AG09309 (cell line): ENCODE measurements at places on chromosomes 3 and 15.

- DNase-seq, result no peak
These were observed 643.1 kb upstream of the NAALADL2 start for GRCh38 chr3:174216019-174216418.

- DNase-seq, result no peak
These were observed 177.9 kb upstream of the TLE3 start for GRCh38 chr15:70275461-70276138.

- DNase-seq, result no peak
These were observed 534.2 kb downstream of the NSUN3 start for GRCh38 chr3:94596887-94597566.

DNA sequence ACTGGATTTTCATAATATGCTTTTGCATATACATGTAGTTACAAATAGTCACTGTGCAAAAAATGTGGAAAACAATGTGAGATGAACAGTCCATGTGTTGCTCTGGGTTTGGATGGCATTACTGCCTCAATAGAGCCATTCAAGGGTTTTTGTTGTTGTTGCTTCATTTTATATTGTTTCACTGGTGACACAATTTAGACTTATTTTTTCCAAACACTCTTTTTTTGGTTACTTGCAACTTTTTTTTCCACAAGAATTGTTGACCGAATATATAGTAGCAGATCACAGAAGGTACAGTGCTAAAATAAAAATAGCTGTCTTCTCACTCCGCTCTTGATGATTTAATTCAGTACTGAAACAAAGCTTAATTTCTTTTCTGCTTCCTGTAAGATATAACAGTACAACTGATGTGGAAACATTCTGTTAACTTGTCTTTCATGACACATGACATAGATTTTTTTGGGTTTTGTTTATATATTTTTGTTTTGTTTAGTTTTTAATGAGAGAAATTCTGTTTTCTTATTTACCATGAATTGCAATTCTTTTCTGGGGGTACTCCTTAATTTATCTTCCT is 618.6 kb downstream of the NAALADL2 start:
- no peak for DNase-seq

DNA sequence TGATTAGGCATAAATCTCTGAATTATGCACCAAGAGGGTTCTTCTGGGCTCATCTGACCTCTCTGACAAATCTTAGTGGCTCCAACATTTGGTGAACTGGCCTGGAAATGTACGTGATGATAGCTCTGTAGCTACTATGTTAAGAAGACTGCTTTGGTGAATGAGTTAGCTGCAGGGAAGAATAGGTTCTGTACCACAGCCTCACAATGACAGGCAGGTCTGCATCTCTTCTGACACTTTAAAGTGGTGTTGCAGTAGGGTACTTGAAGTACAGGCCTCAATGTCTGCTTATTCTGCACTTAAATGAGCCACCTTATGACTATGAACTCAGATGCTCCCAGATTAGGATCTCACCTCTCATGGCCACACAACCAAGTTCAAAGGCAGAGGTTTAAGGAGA is 7.0 kb downstream of the FGF7 start:
- no peak for DNase-seq

DNA sequence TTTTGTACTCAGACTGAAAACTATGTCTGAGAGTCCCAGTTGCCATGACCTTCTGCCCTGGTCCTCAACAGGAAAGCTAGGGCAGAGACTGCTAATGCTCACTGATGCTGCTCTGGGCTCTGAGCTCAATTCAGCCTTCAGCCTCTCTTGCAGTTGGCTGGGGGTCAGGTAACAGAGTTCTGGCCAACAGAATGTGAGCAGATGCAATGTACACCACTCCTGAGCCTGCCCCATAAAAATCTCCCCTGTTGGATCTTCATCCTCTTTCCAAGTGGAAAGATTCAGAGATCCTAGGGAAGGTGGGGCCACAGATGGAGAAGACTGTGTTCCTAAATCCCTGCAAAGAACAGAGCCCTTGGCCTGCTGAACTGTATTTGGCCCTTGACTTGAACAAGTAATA is 87.8 kb downstream of the PDZRN3 start:
- DNase-seq, result no peak

DNA sequence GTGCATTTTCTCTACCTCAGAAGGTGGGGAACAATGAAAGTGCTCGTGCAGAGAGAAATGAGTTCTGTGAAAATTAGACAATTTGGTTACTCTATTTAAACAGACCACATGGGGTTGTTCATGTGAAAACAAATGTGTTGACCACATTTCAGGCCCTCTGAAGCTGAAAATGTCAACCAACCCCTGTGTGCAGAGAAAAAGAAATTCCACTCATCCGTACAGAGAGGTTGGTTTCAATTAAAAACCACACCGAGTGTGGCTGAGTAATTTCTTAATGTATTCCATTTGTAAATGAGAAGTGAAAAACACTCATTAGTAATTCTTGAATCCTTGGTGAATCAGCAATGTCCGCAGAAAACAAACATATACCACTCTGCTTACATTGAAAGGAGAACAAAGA is 46.9 kb upstream of the SLC7A14 start:
- no peak for DNase-seq

- DNase-seq, result no peak
These were observed 76.3 kb downstream of the SLC9A9 start for GRCh38 chr3:143771939-143772338.

DNA sequence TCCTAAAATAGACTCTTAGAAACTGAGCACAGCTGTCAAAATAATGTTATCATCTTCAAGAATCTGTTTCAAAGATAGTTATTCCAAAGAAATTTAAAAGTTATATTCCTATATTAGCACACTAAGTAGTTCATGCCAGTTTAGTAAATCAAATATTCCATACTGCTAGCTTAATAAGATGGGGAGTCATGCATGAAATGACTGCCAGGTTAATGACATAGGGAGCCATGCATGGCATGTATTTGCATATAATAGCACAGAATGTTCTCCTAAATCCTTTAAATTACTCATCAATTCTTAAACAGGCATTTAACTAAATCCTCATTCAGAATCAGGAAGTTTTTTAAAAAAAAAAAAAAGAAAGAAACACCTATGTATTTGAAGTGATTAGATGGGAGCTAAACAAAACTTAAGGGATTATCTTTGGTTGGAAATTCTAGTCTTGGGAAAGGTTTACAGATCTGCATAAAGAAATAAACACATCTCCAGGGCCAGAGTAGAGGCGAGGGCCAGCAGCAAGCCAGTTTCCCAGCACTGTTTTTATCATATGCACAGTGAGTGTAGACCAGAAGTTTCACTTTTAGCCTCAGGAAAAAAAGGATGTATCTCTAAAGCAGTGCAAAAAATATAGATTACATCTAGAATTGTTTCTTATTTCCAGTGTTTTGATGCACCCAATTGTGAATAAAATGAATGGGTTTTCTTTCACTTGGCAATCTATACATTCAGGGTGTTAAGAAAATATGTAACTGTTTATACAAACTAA is 366.4 kb upstream of the AGTR1 start:
- DNase-seq, result no peak

DNA sequence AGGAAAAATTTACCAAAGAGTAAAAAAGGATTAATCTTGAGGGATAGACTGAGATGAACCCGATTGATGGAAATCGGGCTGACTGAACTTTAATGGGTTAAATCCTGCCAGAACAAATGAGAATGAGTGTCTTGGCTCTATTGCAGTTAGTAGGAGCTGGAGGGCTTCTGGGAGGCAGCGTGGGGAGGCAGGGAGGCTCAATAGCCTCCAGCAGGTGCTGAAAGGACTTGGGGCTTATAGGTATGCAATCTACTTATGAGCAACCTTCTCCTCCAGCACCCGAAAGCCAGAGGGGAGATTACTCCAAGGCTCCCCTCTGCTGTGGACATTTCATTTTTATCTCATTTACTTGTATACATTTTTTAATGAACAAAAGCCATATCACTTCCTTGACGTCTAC is 1.0 kb upstream of the CRYBG3 start:
- DNase-seq, result no peak

- no peak for DNase-seq
These were observed 452.1 kb upstream of the RASGRP1 start for GRCh38 chr15:39016706-39017105.

DNA sequence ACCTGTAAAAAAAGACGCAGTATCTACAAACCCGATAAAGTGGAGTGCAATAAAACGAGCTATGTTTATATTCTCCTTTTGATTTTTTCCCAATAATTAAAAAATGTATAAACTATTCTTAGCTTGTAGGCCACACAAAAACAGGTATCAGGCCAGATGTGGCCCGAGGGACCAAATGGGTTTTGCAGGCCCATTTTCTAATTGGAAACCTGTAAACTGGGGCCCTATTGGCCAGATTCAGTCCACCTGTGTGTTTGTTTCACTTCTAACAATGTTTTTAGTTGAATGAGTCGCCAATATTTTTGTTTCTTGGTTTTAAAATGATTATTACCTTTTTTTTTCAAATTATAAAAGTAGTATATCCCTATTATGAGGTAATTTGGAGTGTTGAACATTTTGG is 29.7 kb downstream of the ZBTB38 start:
- DNase-seq, result no peak

DNA sequence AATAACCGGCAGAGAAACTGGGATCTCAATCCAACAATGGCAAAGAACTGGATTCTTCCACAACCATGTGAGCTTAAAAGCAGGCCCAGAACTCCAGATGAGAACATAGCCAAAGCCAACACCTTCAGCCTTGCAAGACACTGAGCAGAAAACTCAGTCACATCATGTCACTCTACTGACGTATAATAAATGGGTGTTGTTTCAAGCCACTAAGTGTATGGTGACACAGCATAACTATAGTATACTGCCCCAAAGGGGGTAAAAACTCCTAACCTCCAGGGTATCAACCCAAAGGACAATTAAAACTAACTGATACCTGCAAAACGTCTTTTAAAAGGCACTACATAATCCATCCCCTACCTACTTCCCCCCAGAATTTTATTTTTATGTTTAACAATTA is 69.5 kb downstream of the TRANK1 start:
- no peak for DNase-seq

DNA sequence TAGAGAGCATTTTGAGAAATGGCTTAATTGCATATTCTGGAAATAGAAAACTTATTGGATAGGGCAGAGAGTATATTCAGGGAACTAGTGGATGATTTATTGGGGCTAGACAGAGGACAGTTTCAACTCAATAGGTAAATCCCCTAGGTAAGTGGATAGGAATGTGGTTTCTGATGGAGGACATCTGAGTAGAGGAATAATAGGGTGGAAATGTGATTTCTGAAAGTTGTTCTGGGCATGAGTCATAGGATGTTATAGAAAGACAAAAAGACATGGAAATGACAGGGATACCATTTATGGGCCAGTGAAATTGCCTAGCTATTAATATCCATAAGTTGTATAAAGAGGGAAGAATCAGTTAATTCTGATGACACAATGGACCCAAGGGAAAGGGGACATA is 563.3 kb upstream of the GOLIM4 start:
- DNase-seq, result no peak

GRCh38 chr3:138148503-138148902 is 16.3 kb upstream of the A4GNT start:
- no peak for DNase-seq

DNA sequence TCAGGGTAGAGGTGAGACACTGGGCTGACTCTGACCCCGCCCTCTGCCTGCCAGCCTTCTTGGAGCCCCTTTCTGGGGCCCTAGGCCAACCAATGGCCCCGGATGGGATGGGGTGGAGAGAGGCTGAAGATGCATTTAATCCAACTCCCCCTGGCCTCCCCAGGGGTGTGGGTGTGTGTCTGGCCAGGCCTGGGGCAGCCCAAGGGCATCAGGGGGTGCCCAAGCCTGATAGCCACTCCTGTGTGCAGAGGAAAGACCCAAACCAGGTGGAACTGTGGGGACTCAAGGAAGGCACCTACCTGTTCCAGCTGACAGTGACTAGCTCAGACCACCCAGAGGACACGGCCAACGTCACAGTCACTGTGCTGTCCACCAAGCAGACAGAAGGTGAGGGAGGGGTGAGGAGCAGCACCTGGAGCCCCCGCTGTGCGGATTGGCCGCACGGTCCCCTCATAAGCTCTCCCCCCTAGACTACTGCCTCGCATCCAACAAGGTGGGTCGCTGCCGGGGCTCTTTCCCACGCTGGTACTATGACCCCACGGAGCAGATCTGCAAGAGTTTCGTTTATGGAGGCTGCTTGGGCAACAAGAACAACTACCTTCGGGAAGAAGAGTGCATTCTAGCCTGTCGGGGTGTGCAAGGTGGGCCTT is 9.5 kb downstream of the SPINT1 start:
- DNase-seq, result no peak

- DNase-seq, result no peak
These were observed 35.6 kb upstream of the RHCG start for GRCh38 chr15:89531796-89532537.
